A549 treated with AZD2906 at 1 μM for 4 hours (cell line): ENCODE measurements at places on chromosomes 1 and 21. TPM values are rescaled to one million over a fixed set of nuclear protein-coding genes. Genes with fewer than 3 reads are reported as not detected.

The GOLT1A gene
- total RNA-seq = 3.3 to 7.0 TPM (median 5.1 TPM) in 5 replicates

The FCAMR gene
- not detected in 5 replicates for total RNA-seq

The SLC26A9 gene
- total RNA-seq = 0.08 to 0.16 TPM (median 0.14 TPM) in 5 replicates

The PAFAH2 gene
- total RNA-seq = 7.2 to 8.3 TPM (median 8.0 TPM) in 5 replicates

The CACHD1 gene
- 1.3 to 1.6 TPM (median 1.3 TPM) in 5 replicates for total RNA-seq

The PLPP3 gene
- 23.4 to 30.0 TPM (median 26.4 TPM) in 5 replicates for total RNA-seq

The SPRR2E gene
- total RNA-seq = not detected in 5 replicates

The C1orf105 gene
- total RNA-seq = 0.15 TPM in 1 of 5 replicates, not detected in the others
